Stimulated activated CD8-positive, alpha-beta memory T cell treated with anti-CD3 and anti-CD28 coated beads, Interleukin-15, amount 100 ng/mL, for 4 hours (primary cell): ENCODE measurements at places on chromosomes 5 and 9.
A peak's percentile ranks its signal among the peaks of the same experiment; 100 is the strongest.

DNA sequence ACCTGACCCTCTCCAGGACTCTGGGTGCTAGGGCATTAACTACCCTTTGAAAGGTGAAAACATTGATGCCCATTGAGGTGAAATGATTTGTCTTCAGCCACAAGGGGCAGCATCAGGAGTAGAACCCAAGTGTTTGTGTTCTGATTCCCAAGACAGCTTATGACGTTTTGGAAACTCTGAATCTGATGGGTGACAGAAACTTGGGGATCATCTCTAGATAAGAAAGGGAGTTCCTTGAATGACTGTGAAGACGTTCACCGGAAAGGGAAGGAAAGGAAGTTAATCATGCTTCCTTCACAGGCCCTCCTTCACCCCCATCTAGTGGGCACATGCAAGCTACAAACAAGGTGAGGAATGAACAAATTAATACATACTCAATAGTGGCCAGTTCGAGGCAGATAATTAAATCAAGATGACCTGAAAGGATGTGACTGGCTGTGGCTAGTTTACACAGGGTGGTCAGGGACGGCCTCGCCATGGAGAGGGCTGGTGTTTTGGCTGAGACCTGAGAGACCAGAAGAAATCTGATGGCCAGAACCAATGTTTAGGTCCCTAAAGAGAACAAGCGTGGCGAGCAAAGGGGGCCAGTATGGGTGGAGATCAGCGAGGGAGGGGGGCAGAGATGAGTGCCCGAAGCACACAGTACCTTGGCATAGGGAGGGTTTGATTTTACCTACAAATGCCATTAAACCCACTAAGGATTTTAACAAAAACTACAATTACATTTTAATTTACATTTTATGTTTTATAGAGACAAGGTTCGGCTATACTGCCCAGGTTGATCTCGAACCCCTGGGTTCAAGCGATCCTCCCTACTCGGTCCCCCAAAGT, 937 bp upstream of the SLC26A2 start:
- peak; percentile 2 for DNase-seq

- DNase-seq: no peak
Measured at GRCh38 chr9:105248691-105249090, 4.2 kb downstream of the SLC44A1 start.

DNA sequence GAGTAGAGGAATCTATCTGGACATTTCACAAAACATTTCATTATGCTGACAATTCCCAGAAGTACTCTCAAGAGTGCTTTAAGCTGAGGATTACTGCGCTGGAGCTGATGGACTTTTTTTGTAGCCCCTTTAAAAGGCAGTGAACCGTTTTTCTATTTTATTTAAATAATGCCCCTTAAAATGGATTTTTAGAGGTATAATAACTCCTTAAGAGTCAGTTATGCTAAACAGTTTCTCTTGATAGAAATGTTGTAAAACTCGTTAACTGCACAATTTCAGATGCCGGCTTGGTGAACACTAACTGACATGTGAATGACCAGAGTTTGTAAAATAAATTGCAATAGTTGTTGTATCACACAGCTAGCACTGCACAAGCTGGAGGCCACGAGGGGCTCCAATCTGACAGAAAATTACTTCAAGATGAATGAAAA, 174.0 kb downstream of the NR2F1-AS1 start:
- no peak for DNase-seq

GRCh38 chr5:34484216-34484920, 171.8 kb upstream of the RAI14 start:
- DNase-seq: no peak

DNA sequence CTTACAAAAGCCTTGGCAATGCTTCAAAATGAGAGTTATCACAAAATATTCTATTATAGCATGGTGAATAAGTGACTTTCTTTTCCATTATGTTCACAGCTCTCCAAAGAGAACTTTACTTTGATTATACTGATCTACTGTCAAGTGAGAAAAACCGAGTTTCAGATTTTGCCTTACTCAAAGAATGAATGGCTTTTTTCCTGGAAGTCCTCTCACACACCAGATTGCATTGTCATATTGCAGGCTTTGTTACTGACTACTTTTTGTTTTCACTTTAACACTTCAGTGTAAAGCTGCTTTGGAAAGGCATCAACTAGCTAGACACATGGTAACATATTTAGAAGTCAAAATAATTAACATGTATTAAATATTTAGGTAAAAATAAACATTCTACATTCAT, 765.2 kb upstream of the NUDT12 start:
- no peak for DNase-seq

DNA sequence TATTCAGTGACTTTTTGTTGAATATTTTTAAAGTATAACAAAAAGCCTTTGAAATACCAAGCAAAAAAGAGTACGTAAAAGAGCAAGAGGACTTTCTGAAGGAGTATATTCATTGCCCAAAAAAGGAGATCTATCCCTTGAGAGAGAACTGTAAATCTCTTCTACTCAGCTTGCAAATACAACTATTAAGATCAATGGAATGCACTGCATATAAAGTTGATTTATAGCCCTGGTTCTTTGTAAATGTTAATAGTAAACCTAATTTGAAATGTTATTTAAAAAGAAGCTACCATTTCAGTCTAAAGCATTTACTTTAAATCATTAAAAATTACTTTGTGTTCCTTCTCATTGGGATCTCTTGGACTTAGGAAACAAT, 168.1 kb downstream of the PDE4D start:
- no peak for DNase-seq

DNA sequence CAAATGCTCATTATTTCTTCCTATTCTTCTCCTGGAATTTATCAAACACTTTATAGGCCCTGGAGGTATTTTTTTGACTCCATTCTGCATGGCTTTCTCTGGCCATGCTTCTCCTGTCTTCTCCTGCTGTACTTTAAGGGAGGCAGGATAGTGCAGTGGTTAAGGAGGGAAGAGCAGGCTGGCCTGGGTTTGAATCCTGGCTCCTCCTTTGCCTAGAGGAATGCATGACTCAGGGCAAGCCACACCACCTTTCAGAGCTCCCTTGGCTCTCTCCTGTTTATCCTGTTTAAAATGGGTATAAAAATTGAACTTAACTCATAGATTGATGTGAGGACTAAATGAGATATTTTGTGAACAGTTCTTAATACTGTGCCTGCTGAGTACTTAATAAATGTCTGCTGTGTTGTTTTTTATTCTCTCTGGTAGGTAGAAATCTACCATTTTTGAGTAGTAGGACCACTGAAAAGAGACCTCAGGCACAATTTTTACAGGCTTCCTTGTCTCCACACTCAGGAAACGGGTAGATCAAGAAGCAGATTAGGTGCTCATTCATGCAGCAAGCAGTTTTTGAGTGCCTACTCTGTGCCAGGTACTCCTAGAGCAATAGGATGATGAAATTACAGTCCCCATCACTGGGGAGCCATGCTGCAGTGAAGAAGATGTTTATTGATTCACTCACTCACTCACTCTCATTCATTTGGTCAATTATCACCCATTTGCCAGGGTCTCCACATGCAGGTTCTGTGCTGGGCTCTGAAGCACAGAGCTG, 32.7 kb upstream of the ARAP3 start:
- DNase-seq: no peak

DNA sequence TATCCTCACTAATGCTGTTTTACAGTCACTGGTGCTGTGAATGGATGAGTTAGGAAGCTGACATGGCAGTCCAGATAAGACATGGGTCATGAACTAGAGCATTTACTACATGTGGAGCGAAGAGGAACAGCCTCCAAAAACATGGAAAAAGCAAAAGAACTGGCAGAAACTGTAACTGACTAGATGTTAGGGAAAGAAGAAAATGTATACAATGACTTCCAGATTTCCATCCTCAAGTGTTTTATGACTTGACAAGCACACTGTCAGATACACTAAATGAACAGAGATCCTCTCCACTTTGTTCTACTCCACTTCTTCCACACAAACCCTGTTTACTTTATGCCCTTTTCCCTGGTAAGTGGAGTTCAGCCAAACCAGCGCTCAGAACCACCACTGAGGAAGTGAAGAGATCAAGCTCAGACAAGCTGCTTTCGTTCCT, 11.5 kb downstream of the HMGCS1 start:
- DNase-seq: no peak

GRCh38 chr5:140207250-140207964, 32.4 kb downstream of the CYSTM1 start:
- no peak for DNase-seq

DNA sequence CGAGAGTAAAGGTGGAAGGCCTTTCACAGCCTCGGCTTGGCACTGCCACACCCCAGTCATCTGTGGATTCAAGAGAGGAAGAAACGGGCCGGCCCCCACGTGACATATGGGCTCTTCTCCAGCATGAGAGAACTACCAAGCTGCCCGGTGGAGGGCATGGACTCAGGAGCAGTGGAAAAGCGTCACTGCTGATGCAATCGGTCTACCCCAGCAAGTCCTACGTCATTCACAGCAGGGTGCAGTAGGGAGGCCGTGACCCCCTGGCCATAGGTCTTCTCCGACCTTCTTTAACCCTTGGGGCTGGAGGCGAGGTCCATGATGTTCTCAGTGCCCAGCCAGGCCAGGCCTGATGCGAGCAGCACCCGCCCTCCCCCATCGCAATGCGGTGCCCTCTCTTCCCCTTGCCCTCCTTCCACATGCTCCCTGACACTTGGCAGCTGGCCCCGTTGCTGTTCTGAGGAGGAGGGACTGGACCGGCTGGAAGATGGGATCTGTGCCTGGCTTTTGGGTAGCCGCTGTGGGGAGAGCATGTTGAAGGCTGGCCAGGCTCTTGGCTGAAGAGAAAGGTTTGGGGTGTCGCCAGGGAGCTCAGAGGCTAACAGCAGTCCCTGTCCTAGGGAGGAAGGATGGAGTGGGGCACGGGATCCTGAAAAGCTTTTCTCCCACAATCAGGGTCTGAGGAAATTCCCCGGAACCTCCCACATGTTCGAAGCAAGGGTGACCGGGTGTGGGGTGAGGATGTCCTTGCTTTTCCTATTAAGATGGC, 89.8 kb downstream of the LIFR start:
- DNase-seq: no peak

DNA sequence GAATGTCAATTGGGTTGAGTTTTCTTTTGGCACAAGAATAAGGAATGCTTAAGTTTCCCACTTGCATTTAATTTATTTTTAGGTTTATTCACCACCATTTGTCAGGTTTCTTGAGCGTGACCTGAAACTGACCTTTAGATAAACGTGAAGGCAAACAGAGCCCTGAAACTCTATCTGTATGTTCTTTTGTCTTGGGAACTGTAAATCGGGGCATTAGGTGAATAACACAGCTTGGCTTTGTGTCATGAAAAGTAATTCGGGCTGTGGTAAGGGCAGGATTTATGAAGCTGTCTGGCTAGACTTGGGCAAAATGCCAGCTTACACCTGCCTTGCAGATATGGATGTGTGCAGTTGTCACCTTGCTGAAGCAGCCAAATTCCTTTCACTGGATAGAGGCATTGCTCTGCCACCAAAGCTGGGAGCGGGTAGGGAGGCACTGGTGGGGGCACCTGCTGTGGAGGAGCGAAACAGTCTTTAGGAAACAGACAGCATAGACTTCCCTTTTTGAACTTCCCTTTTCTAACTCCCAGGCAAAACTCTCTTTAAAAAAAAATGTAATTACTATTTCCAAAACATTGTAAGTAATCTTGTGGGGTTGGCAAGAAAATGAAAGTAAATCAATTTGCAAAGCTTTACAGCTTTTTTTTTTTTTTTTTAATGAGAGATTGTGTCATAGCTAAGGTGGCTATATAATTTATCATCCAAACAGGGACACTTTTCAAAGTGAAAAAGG, 545.2 kb downstream of the CSNK1G3 start:
- no peak for DNase-seq

- no peak for DNase-seq
Measured at GRCh38 chr9:98775831-98776441, 20.4 kb downstream of the ANKS6 start.

DNA sequence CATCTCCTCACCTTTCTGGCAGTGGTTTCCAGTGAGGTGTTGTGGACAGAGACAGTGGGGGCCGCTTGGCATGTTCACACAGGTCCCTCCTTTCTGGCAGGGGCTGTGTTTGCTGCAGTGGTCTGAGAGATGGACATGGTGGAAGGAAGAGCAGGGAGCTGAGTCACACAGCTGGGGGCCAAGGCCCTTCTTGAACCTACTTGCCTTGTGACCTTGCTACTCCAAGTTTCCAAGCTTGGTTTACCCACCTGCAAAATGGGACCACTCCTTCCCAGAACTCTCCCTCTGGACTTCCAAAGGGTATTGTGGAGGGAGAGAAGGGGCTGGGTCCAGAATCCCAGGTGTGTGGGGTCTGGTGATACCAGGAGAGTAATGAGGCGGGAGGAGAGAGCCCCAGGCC, 4.1 kb downstream of the F12 start:
- no peak for DNase-seq

- no peak for DNase-seq
Measured at GRCh38 chr9:114035845-114036801, 42.0 kb downstream of the AMBP start.

- DNase-seq: no peak
Measured at GRCh38 chr5:124452412-124452811, 294.0 kb downstream of the ZNF608 start.

- DNase-seq: no peak
Measured at GRCh38 chr5:10246761-10247160, 2.9 kb downstream of the ATPSCKMT start.

- no peak for DNase-seq
Measured at GRCh38 chr9:123556464-123557435, 200.8 kb downstream of the CRB2 start.

GRCh38 chr5:2293906-2294305, 411.2 kb upstream of the IRX4 start:
- DNase-seq: no peak

DNA sequence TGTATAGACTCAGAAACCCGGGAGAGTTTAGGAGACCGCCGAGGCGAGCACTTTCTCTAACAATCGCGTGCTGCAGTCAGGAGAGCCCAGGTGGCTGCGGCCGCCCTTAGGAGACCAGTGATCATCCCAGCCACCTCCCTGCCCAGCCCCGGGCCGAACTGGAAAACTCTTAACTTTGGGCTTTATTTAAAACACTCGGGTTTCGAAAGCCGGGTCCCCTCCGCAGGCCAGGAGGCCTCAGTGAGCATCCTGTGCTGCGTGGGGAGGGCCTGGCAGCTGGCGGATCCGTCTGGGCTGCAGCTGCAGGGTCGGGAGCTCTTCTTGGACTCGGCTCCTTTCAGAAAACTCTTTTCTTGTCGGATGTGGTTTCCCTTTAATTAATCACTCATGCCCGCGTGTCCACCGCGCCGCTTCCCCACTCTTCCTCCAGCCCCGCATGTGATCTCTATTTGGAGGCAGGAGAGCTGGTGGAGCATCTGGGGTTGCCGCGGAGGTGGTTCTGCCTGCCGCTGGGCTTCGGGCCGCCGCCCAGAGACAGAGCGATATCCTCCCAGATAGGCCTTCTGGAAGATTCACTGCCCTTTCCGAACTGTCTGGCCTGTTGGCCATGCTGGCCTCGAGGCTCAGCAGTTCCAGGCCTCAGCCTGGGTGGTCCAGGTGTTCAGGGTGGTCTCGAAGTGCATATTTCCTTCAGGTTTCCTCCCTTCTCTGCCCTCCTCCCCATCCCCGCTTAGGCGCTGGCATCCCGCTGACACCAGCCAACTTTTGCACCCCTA, 59.5 kb downstream of the TMEM174 start:
- DNase-seq: no peak

GRCh38 chr5:68683632-68684036, 410.2 kb upstream of the SLC30A5 start:
- no peak for DNase-seq

GRCh38 chr9:110015759-110016158, 192.2 kb downstream of the C9orf152 start:
- no peak for DNase-seq
